ENCODE measurements at places on chromosomes 5 and 9. TPM values are rescaled to one million over a fixed set of nuclear protein-coding genes. Genes with fewer than 3 reads are reported as not detected.

DNA sequence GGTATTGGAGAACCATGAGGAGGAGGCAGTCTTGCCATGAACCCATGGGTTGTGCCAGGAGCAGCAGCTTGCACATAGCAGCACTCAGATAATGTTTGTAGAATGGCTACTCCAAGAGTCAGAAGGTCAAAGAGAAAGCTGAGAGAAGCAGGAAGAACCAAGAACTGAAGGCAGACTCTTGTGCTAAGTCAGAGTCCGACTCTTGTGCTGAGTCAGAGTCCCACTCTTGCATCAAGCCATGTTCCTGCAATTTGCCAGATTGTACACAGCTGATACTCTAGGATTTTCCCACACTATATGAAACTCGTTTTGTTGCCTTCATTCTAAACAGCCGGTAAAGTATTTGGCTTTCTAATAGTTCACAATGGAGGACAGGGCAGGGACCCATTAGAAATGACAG, 26.2 kb upstream of the HSPA9 start:
- no peak for DNase-seq

- DNase-seq: no peak
These were observed 72.4 kb upstream of the FBXW11 start for GRCh38 chr5:172078726-172079345.

- no peak for DNase-seq
These were observed 23.8 kb upstream of the IQGAP2 start for GRCh38 chr5:76379316-76379715.

- no peak for DNase-seq
These were observed 439 bp upstream of the DDX46 start for GRCh38 chr5:134758176-134758503.

DNA sequence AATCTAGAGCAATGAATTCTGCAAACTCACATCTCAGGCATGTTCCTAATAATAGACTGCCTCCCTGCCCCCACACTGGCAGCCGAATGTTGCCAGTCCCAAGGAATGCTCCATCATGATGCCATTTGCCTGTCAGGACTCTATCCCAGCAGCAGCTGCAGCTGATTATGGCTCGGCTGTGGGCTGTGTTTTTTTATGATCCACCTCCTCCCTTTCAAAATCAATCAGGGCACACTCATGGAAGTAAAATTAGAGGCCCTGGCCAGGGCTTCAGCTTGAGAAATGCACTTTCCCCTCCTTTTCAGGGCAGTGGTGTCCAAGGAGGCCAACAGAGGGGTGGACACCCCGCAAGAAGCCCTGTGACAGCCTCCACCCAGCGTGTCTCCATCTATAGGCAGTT, 176.7 kb upstream of the S1PR3 start:
- no peak for DNase-seq

The TAF11L5 gene
- total RNA-seq: not detected

The ZDHHC11B gene
- total RNA-seq: not detected

The G3BP1 gene
- total RNA-seq: 147 TPM

The TAF1L gene
- not detected for total RNA-seq

The PTGR1 gene
- total RNA-seq: 89.2 TPM

The ARHGEF28 gene
- total RNA-seq: 83.0 TPM

Data from glomerular endothelial cell (primary cell).